ENCODE measurements at places on chromosomes 12 and 14.

GRCh38 chr12:115132905-115133304 lies 448.9 kb upstream of the TBX3 start:
- H3K27ac ChIP-seq, result no peak overlapping the region
- H3K27me3 ChIP-seq, result no peaks in the 10 kb centered on the region
- no peak for DNase-seq
- H3K4me3 ChIP-seq, result no peak overlapping the region
- H3K4me1 ChIP-seq, result no peaks in the 10 kb centered on the region

DNA sequence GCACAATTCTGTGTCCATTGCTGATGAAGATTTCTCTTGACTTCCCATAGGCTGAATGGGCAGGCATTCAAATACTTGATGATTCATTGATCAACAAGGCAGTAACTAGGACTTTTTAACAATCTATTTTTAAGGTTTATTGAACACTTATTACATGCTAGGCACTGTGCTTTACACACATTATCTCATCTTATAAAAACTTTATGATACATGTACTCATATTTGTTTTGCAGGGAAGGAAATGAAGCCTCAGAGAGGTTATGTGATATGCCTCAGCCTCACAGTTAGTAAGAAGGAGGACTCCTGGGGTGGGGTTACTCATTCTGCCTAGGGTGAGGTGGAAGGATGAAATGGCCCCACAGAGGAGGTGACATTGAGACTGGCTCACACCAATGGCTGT lies 12.9 kb upstream of the EMP1 start:
- no peak overlapping the region for H3K4me3 ChIP-seq
- no peak overlapping the region for H3K27ac ChIP-seq
- DNase-seq, result no peak
- no peaks in the 10 kb centered on the region for H3K36me3 ChIP-seq

- no peak overlapping the region for H3K27ac ChIP-seq
- DNase-seq, result no peak
- H3K4me3 ChIP-seq, result no peak overlapping the region
- peaks cover 9% of the 10 kb centered on the region for H3K4me1 ChIP-seq
- no peaks in the 10 kb centered on the region for H3K36me3 ChIP-seq
Observed at GRCh38 chr14:96364962-96365361, 1.6 kb downstream of the GSKIP start.

DNA sequence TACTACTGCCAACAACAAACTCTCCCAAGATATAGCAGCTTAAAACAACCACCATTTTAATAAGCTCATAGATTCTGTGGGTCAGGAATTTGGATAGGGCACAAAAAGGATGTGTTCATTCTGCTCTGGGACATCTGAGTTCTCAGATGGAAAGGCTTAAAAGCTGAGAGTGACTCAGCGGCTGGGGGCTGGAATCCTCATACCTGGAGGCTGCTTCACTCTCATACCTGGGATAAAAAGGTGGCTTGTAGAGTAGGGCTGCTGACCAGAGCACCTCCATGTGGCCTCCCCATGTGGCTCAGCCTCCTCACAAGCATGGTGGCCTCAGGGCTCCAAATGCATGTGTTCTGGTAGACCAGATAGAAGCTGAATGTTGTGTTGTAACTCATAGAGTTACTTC lies 20.2 kb upstream of the PELI2 start:
- DNase-seq, result no peak
- H3K27ac ChIP-seq, result no peak overlapping the region
- no peaks in the 10 kb centered on the region for H3K4me1 ChIP-seq
- no peaks in the 10 kb centered on the region for H3K27me3 ChIP-seq
- H3K4me3 ChIP-seq, result no peak overlapping the region
- no peaks in the 10 kb centered on the region for H3K36me3 ChIP-seq

DNA sequence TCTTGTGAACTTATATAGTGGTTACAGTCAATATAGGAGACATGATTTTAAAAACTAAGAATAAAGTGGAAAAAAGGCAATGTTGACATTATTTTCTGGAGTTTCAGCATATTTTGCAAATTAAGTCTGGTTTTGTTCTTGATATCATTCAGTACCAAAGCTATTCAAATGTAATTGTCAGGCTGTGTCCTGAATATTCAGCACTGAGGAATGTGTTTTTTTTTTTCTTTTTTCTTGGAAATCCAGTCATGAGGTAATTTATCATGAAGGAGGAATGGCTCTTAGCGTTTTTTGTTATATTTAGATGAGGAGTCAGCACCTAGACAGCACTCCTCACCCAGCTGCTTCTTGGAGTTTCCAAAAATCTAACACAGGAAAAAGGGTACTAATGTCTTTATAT lies 225.5 kb downstream of the CCDC91 start:
- no peaks in the 10 kb centered on the region for H3K4me1 ChIP-seq
- H3K27ac ChIP-seq, result no peak overlapping the region
- H3K4me3 ChIP-seq, result no peak overlapping the region
- no peaks in the 10 kb centered on the region for H3K27me3 ChIP-seq
- DNase-seq, result peak; percentile 37

- no peak overlapping the region for H3K4me3 ChIP-seq
- H3K27ac ChIP-seq, result no peak overlapping the region
- H3K4me1 ChIP-seq, result peaks cover 37% of the 10 kb centered on the region
- H3K27me3 ChIP-seq, result no peaks in the 10 kb centered on the region
- no peaks in the 10 kb centered on the region for H3K36me3 ChIP-seq
Observed at GRCh38 chr12:47843226-47843980, 23.7 kb upstream of the HDAC7 start.
